ENCODE measurements at places on chromosomes 3 and 15. TPM values are rescaled to one million over a fixed set of nuclear protein-coding genes. Genes with fewer than 3 reads are reported as not detected.

- no peak overlapping the region for H3K4me3 ChIP-seq
- H3K36me3 ChIP-seq: no peaks in the 10 kb centered on the region
- no peaks in the 10 kb centered on the region for H3K4me1 ChIP-seq
- H3K27ac ChIP-seq: no peak overlapping the region
- H3K27me3 ChIP-seq: no peaks in the 10 kb centered on the region
- no peak for DNase-seq
Observed at GRCh38 chr3:177066068-177066467, 131.2 kb downstream of the TBL1XR1 start.

GRCh38 chr3:46987743-46988401 is 8.4 kb downstream of the NBEAL2 start:
- no peak overlapping the region for H3K4me3 ChIP-seq
- peaks cover 4% of the 10 kb centered on the region for H3K4me1 ChIP-seq
- DNase-seq: no peak
- H3K27me3 ChIP-seq: no peaks in the 10 kb centered on the region
- no peaks in the 10 kb centered on the region for H3K36me3 ChIP-seq
- no peak overlapping the region for H3K27ac ChIP-seq

DNA sequence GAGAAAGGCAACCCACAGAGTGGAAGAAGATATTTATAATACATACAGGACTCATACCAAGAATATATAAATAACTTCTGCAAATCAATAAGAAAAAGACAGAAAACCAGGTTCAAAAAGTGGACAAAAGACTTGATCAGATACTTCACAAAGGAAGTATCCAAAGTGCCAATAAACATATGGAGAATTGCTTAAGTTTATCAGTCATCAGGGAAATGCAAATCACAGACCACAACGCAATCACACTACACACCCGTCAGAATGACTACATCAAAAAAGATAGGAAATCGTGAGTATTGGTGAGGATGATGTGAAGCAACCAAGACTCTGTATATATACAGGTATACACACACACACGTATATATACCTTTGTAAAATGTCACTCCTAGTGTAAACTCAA is 180.6 kb downstream of the FAM43A start:
- H3K36me3 ChIP-seq: no peaks in the 10 kb centered on the region
- no peaks in the 10 kb centered on the region for H3K27me3 ChIP-seq
- H3K4me3 ChIP-seq: no peak overlapping the region
- no peak overlapping the region for H3K27ac ChIP-seq
- H3K4me1 ChIP-seq: peaks cover 12% of the 10 kb centered on the region
- DNase-seq: no peak

GRCh38 chr15:74624020-74624602 is 8.5 kb downstream of the CLK3 start:
- H3K27ac ChIP-seq: no peak overlapping the region
- H3K4me1 ChIP-seq: no peaks in the 10 kb centered on the region
- no peak overlapping the region for H3K4me3 ChIP-seq
- no peak for DNase-seq
- H3K36me3 ChIP-seq: peaks cover 79% of the 10 kb centered on the region

- no peaks in the 10 kb centered on the region for H3K36me3 ChIP-seq
- no peaks in the 10 kb centered on the region for H3K4me1 ChIP-seq
- peaks cover 2% of the 10 kb centered on the region for H3K27me3 ChIP-seq
- no peak for DNase-seq
- H3K27ac ChIP-seq: no peak overlapping the region
Observed at GRCh38 chr15:81780966-81781365, 264.9 kb downstream of the MEX3B start.

DNA sequence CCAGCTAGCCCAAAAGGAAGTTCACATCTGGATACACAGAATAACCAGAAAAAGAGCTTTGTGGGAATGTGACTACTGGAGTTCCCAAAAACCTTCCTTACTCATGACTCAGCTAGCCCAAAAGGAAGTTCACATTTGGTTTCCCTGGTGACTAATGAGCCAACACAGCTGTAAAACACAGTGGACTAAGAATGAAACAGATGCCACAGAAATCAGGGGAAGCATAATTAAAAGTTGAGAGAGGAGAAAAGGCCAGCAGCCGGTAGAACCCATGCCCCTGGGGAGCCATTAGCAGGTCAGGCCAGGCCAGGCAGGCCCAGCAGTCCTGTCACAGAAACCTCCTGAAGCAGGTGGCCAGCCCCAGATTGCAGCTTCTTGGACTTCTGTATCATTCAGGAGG is 130.3 kb downstream of the GHSR start:
- H3K27me3 ChIP-seq: no peaks in the 10 kb centered on the region
- H3K27ac ChIP-seq: peak overlapping the region; percentile 95
- H3K4me3 ChIP-seq: peak overlapping the region; percentile 19
- H3K36me3 ChIP-seq: peaks cover 46% of the 10 kb centered on the region

GRCh38 chr3:191369616-191370010 is 39.3 kb upstream of the UTS2B start:
- H3K27ac ChIP-seq: no peak overlapping the region
- H3K36me3 ChIP-seq: peaks cover 17% of the 10 kb centered on the region
- no peak for DNase-seq
- no peaks in the 10 kb centered on the region for H3K27me3 ChIP-seq

DNA sequence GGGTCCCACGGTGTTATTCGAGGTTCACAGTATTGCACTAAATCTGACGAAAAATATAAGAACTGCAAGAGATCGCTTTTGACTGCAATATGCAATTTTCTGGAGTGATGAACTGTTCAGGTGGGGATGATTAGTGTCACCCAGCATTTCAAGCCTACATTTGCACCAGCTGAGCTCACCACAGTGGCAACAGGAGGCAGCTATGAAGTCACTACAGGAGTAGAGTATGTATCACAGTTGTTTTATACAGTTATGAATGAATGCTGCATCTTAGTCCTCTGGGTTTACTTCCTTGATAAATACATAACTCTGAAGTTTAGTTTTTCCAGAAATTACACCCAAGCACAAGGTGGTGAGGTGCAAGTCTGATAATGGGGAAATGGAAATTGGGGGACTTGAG is 69.6 kb downstream of the CHSY1 start:
- H3K4me1 ChIP-seq: peaks cover 14% of the 10 kb centered on the region
- no peak for DNase-seq
- H3K36me3 ChIP-seq: peaks cover 21% of the 10 kb centered on the region
- H3K27ac ChIP-seq: no peak overlapping the region

Gene C2CD4A
- not detected for total RNA-seq

Gene FOXB1
- 1.3 TPM for total RNA-seq

All from astrocyte (in vitro differentiated cells and primary cell).